ENCODE measurements at places on chromosomes 6 and 20.

- no peak for DNase-seq
Measured at GRCh38 chr6:129733290-129733689, 23.3 kb upstream of the ARHGAP18 start.

GRCh38 chr20:34600892-34601653 lies 42.6 kb downstream of the MAP1LC3A start:
- no peak for DNase-seq

DNA sequence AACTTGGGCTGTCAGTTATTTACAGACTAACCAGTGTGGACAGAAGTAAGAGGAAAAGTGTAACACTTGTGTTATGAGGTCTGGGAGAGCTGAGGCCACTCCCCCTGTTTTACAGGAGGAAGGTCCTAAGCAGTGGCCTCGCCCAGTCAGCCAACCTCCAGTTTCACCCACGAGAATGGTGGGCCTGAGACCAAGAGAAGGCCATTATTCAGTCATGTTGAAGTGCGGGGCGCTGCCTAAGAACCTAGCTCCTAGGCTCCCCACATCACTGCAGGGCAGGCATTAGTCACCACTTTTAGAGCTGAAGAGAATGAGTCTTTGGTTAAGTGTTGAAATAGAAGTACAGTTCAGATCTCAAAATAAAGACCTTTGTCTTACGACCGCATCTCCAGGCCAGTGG lies 27.9 kb downstream of the CDYL start:
- no peak for DNase-seq

DNA sequence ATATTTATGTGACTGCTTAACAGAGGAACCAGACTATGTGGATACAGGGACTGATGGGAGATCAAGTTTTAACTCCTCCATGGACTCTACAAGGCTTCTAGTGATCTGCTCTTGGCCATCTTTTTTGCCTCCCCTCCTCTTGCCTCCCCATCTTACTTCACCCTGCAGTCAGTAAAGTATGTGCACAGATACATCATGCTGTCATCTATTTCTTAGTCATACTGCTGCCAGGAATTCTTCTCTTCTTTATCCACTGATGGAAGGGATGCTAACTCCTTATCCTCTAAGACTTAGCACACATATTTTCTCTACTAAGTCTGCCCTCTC lies 27.6 kb upstream of the FAM83C start:
- DNase-seq, result no peak

GRCh38 chr6:63573899-63574553 lies 1.7 kb downstream of the LOC128125822 start:
- no peak for DNase-seq
